ENCODE measurements at places on chromosomes 4 and X.

- DNase-seq = no peak
Observed at GRCh38 chrX:45524805-45525204, 324.1 kb upstream of the DIPK2B start.

DNA sequence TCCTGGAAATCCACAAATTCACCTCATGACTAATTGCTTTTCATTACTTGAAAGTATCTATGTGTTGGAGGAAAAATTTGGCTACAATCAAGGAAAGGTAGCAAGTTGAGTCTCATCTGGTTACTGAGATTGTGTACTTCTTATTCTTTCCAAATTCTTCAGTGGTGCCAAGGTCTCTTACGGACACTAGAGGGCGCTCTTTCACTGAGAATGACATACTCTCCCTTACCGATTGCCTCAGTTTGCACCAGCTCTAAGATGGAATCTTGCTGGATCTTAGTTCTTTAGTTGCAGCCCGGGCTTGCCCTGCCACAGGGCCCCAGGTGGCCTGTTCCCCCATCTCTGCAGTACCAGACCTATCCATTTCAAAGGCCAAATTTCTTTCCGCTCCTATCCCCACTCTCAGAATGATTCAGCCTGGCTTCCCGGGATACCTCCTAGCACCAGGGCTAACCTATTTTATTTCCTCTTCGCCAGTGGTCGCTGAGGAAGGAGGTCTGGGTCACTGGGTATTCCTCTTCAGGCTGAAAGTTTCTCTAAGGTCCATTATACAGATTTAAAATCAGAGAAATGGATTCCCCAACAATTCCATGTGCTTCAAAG, 24.6 kb upstream of the GPR50 start:
- peak; percentile 54 for DNase-seq

- DNase-seq = peak; percentile 47
Observed at GRCh38 chr4:101178731-101179130, 168.6 kb downstream of the PPP3CA start.

DNA sequence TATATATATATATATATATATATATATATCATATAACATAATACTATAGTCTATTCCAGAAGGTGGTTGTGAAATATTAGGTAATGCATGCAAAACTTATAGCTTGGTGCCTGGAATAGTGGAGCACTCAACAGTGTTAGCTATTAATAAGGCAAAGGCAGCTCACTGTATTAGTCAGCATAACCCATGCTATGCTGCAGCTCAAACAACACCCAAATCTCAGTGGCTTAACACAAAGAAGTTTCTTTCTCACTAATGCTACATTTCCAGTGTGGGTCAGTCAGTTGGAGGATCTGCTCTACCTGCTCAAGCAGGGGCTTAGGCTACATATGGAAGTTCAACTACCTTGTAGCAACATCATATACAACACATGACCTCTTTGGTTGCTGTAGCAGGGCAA, 5.2 kb upstream of the RPGR start:
- no peak for DNase-seq

- DNase-seq = peak; percentile 79
Observed at GRCh38 chr4:4541661-4542570, at the start of gene STX18. STX18 (minus strand) TSS chr4:4542048; CDS start chr4:4541964, 84 bp downstream.

DNA sequence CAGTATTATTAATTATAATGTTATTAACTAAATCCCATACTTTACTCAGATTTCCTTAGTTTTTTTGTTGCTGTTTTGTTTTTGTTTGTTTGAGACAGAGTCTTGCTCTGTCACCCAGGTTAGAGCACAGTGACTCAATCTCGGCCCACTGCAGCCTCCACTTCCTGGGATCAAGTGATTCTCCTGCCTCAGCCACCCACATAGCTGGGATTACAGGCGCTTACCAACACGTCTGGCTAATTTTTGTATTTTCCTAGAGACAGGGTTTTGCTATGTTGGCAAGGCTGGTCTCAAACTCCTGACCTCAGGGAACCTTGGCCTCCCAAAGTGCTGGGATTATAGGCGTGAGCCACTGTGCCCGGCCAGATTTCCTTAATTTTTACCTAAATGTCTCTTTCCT, 72.2 kb downstream of the ANAPC4 start:
- DNase-seq = peak; percentile 48

DNA sequence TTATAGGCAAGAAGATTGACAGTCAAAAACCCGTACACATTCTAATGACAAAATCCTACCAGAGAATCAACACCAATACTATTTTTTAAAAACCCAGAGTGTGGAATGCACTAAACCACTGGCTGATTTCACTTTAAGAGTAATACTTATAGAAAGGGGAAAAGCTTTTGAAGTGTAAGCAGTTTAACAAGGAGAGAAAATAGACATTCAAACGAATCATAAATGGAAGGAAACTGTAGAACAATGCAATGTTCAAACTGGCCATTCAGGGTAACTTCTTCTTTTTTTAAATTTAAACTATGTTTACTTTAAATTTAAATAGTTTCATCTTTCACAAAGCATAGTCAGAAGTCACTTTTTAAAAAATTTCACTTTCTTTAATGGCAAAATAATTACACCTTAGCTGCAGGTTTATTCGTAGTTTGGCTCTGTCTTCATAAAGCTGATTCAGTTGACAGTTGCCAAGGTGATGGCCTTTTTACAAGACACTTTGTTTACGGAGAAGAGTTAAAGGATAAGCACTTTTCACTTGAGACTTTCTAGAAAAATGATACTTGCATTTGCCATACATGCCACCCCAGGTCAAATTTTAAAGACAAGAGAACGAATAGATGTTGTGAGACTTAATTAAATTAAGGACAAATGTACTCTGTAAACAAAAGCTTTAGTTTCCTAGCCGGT, 82.4 kb upstream of the KLF3 start:
- DNase-seq = no peak

DNA sequence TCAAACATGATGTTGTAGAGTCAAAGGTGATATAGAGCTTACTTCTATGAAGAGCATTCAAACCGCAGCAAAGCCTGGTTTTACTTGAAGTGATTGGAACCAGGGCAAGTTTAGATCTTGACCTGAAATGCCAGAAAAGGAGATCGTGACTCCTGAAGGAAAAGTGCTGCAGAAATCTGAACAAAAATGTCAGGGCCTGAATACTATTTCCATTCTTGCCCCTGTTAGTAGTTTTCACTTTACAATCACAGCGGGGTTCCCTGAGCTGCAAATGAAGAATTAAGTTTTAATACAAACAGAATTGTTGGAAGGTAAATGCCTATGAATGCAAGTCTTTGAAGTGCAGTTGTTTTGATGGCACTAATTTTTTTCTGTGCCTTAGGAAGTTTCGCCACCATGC, 4.1 kb downstream of the SLIT2 start:
- DNase-seq = peak; percentile 32

DNA sequence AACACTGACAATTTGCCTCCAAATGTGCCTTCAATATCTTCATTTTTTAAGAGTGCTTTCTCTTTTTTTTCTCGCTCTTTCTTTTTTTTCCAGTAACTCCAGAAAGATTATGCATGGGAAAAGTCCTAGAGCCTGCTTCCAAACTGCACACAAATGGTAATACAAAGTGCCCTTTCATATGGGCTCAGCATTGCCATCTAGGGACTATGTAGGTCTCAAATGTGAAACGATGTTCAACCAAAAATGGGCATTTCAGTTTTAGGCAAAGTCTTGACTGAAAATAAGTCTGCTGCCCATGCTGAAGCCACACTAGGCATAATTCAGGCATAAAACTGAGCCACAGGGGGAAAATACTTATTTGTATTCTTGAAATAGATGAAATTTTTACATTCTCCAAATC, 65.6 kb downstream of the SYNPO2 start:
- peak; percentile 40 for DNase-seq

GRCh38 chrX:70449457-70449966, 4.9 kb downstream of the DLG3 start:
- DNase-seq = no peak

GRCh38 chrX:29318012-29318411, 730.8 kb downstream of the IL1RAPL1 start:
- DNase-seq = no peak
